ENCODE measurements at places on chromosomes 1 and 21.
A peak's percentile ranks its signal among the peaks of the same experiment; 100 is the strongest.

DNA sequence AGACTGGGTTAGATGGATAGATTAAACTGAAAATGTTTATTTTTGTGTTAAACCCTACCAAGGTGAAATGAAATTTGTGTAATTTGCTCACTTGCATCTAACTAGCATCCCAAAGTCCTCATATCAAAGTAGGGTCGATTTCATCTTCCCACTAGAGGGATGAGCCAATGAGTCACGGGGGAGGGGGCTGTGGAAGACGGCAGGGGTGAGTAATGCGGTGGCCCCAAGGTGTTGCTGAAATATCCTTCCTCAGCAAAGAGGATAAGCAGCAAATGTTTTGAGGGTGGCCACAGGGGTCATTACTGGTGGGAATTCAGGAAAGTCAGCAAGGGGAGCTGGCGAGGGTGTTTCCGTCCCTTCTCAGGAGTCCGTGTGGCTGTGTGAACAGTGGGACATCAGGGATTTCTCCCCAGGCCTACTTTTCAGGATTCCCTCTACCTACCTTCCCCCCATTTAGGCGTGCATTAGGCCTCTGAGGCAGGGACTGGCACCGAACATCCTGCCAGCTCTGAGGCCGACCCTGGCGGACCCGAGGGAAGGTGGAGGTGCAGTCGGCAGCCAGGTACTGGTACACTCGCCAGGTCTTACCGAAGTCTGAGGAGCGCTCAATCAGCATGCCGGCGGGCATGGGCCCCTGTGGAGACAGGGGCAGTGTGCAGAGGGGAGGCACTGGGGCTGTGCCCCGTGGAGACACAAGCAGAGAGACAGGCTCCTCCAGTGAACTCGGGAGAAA is 18.1 kb downstream of the LAMB3 start:
- DNase-seq: no peak

DNA sequence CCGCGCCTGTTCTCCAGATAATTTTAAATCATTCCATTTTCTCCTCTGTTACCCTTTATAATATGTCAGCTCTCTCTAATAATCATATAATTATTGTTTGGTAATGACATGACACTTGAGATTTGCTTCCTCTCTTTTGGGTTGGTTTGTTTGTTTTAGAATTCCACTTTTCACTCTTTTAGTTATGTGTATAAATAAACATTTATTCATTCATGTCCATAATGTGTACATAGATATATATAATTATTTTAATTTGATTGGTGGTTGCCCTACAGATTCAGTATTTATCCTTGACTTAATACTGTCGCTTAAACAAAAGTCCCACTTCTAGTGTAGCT is 93.4 kb upstream of the FMN2 start:
- no peak for DNase-seq

- DNase-seq: no peak
These were observed 250.0 kb downstream of the FAF1 start for GRCh38 chr1:50710099-50710498.

GRCh38 chr1:61523229-61523628 is 201.7 kb downstream of the TM2D1 start:
- no peak for DNase-seq

- DNase-seq: no peak
These were observed 1030.0 kb downstream of the MRPL39 start for GRCh38 chr21:24577301-24577700.

GRCh38 chr1:109721042-109721441 is 9.0 kb downstream of the GSTM5 start:
- no peak for DNase-seq

DNA sequence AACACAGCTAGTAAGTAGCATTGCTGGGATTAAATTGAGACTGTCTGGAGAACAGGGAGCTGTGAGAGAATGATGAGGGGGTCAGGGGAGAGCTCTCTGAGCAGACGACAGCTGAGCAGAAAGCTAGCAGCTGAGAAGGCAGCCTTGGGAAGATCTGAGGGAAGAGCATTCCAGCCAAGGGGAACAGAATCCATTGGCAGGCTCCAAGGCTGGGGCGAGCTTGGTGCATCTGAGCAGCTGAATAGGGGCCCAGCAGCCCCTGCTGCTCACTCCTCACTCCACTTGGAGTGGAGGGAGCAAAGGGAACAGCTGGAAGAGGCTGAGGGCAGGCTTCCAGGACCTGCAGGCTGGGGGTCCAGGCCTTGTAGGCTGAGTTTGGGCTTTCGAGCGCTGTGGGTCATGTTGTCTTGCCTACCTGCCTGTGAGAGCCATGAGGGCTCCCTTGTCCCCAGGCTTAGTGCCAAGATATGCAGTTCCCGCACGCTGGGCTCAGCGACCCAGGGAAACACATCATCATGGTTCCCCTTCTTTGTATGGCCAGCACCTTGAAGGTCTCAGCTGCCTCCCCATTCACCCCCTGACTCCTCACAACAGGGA is 10.5 kb downstream of the ACOT11 start:
- no peak for DNase-seq

- no peak for DNase-seq
These were observed 185.9 kb downstream of the GREM2 start for GRCh38 chr1:240426051-240426450.

- no peak for DNase-seq
These were observed 10.5 kb upstream of the IRF2BP2 start for GRCh38 chr1:234620272-234621126.

DNA sequence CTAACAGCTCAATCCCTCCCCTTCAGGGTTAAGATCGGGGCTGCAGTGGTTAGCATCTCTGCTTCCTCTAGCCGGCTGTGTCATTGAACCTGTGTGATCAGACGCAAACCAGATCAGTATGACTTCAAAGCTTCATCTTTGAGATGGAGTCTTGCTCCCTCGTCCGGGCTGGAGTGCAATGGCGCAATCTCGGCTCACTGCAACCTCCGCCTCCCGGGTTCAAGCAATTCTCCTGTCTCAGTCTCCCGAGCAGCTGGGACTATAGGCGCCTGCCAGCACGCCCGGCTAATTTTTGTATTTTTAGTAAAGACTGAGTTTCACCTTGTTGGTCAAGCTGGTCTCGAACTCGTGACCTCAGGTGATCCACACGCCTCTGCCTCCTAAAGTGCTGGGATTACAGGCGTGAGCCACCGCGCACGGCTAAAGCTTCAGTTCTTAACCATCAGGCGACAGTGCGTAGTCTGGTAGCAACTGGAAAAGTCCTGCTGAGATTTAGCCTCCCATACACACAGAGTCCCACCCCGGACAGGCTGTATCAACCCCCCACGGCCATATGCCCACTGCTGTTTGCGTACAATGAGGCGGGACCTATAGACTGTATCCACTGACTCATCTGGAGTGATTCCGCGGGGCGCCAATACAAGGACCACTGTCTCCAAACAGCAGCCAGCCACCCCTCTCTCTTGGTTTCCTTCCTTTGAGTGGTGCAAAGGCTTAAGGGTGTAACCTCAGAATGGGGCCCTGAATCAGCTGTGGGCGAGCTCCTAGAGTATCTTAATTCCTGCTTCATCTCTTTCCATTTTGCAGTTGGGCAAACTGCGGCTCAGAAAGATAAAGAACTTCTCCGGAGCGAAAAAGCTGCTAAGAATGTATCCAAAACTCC is 23.3 kb downstream of the CELA3A start:
- peak; percentile 50 for DNase-seq

DNA sequence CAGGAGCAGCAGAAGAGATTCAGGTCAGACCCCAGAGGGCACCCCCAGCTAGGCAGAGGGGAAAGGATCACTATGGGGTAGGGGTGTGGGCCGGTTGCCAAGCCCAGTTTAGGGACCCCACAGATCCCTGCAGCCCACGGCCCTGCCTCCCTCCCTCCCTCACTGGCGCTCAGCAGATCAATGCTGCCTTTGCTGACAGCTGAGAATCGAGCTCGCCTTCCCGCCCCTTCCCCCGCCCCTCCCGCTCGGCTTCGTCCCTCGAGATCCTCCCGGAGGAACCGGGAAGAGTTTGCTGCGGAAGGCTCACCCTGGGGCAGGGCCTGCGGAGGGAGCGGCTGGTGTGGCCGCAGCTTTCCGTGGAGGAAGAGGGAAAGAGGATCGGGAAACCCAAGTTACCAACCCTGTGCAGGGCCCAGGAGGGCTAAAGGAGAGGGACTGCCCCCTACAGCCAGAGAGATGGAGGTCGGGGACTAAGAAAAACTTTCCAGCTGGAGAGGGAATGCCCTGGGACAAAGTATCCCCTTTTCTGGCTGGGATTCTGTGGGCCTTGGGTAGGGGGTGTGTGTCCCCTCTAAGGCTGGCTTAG is 1.1 kb upstream of the KCNQ4 start:
- DNase-seq: peak; percentile 58

GRCh38 chr1:17502326-17502778 is 37.1 kb upstream of the ARHGEF10L start:
- DNase-seq: peak; percentile 97

DNA sequence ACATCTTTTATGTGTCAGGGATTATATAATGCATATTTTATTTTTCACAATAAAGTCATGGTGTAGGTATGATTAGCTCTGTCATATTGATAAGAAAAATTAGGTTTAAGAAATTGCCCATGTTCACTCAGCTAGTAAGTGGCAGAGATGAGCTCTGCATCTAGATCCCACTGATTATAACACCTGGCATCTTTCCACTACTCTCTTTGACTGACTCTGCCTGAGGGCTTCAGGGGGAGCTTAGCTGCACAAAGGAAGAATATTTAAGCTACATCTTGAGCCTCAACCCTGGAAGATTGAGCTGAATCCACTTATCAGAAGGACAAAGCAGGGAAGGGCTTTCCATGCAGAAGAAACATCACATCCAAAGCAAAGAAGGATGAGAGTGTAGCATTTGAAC is 190.4 kb downstream of the MIS18A start:
- no peak for DNase-seq

GRCh38 chr1:241330619-241331327 is 26.2 kb downstream of the RGS7 start:
- DNase-seq: no peak

GRCh38 chr1:84254703-84255238 is 46.7 kb upstream of the SAMD13 start:
- DNase-seq: no peak
